ENCODE measurements at places on chromosomes 6 and 20.
A peak's percentile ranks its signal among the peaks of the same experiment; 100 is the strongest.

- DNase-seq: no peak
Observed at GRCh38 chr6:111176038-111176759, 88.9 kb downstream of the SLC16A10 start.

GRCh38 chr6:158938811-158939254 is 61.2 kb downstream of the RSPH3 start:
- DNase-seq: no peak

DNA sequence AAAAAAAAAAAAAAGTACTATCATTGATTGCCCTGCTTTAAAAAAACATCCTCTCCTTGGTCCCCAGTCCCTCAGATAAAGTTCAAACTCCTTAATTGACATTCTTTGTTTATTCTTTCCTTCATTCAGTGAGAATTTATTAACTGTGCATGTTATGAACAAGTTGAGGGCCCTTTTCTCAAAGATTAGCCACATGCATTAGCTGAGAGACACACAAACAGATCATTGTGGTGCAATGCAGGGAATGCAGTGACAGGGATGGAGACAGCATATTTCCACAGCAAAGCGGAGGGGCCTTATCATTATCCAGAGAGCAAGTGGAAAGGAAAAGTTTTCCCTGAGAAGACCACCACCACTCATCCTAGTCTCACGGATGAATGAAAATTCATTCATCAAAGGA is 21.9 kb upstream of the IPCEF1 start:
- no peak for DNase-seq

- DNase-seq: no peak
Observed at GRCh38 chr6:3523271-3523670, 66.4 kb upstream of the SLC22A23 start.

GRCh38 chr6:166653639-166653941 is 26.5 kb upstream of the RPS6KA2 start:
- no peak for DNase-seq

DNA sequence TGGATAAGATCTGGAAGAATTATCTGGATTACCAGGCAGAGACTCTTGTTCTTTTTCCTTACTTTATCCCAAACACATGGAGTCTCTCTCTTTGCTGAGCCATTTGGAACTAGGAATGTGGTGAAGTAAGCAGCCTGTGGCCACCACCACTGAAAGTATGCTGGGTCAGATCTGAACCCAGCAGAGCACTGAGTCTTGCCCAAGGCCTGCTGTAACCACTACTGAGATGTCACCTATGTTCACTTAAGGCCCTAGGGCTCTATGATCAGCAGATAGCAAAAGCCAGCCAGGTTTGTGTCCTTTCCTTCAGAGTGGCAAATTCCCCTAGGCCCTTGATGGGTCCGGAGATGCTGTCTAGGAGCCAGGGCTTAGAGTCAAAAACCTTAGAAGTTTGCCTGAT is 103.3 kb upstream of the PLN start:
- DNase-seq: no peak

GRCh38 chr6:43308101-43308989 is at the start of gene CRIP3:
CRIP3 (minus strand) TSS chr6:43308826; CDS start chr6:43308792, 34 bp downstream.
- no peak for DNase-seq

DNA sequence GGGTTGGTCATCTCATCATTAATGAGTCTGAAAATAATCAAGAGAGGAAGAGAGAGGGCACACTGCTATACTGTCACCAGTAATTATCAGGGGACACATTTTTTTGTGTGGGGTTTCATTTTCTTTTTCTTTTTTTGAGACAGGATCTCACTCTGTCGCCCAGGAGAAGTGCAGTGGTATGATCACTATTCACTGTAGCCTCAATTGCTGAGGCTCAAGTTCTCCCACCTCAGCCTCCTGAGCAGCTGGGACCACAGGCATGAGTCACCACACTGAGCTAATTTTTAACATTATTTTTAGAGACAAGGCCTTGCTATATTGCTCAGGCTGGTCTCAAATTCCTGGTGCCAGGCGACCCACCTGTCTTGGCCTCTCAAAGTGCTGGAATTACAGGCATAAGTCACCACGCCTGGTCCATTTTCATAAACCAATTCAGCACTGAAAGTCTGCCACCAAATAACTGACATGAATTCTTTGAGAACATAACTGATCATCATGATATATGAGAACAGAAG is 43.3 kb downstream of the EPHA7 start:
- DNase-seq: no peak

GRCh38 chr20:9276966-9277468 is 208.1 kb downstream of the PLCB4 start:
- no peak for DNase-seq

DNA sequence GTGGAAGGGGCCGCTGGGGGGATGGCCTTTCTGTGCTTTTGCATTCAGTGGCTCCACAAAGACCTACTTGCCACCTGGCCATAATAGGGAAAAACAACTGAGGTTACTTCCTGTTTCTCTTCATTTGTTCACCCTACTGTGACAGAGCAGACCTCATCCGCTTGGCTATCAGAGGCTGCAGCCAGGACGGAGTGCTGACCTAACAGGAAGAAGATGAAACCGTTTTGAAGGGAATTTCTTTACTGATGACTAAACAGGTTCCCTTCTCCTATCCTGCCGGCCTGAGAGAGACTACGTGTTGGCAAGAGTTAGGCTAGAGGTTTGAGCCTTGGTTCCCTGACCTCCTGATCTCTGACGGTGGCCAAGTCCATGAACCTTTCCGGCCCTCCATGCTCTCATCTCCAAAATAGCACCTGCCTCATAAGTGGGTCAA is 21.3 kb downstream of the PRR18 start:
- peak; percentile 76 for DNase-seq

DNA sequence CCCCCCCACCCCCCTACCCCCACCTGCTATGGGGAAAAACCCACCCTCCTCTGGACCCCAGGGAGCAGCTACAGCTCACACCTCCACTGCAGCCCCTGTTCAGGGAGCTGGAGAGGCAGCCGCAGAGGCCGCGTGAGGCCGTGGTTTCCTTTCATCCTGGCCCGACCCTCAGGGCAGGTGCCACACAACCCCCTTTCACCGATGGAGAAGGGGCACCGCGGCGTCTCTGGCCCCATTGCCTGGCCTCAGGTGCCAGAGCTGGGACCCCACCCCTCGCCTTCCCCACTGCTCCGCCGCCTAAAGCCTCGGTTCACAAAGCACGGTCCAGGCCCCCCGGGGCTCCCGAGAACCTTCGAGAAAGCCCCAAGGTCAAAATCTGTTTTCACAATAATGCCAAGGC is 11.8 kb upstream of the KCNQ2 start:
- DNase-seq: no peak

- no peak for DNase-seq
Observed at GRCh38 chr6:138307352-138307751, 70.4 kb upstream of the SMIM28 start.

DNA sequence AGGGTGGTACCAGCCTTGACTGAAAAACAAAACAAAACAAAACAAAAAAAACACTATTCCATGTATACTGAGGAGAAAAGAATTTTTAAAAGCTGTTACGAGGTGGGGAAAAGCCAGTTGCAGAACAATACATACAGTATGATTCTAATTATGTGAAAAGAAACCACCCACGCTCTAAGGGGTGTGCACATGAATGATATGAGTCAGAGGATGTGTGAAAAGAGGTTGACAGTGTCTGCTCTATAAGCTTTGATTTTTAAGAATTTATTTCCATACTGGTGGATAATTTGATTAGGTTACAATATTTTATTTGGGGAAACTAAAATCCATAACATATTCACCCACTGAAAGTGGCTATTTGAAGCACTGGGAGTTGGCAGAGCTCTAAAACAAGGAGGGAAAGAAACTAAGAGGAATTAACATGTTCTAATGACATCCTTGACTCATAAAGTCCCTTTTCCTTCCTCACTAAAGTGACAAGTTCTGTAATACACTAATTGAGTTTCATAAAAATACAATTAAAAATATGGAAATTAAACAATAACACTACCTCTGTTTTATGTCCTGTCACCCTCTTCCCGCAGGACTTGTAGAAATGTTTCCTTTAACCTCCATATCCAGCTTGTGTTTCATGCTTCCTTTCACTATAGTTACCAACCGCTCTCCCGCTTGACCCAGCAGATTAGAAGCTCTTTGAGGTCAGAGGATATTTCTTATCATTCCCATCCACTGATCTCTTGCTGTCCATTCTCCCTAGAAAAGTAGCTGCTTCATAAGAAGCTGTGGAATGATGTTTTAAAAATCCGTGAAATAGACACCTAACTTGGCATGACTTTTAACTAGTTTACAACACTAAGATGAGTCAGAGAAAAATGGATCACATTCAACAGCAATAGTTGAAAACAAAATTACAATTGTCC is 118.6 kb upstream of the CCDC28A start:
- peak; percentile 25 for DNase-seq

GRCh38 chr6:29603930-29604329 is 19.0 kb downstream of the OR2H2 start:
- no peak for DNase-seq

DNA sequence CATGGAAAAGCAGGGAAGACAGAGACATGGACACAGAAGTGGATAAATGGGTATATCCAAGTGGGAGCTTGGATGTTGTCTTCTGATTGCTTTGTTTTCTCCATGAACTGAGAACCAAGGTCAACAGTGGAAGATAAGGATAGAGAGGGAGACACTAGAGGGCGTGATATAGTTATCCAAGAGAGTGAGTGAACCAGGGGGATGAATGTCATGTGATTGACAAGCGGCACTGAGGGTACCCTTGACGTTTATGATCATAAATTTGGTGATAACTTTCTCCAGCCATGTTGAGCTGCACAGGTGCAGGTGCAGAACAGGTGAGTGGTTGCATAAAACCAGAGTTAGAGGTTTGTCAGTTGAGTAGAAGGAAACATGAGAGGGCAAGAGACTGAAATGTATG is 20.7 kb downstream of the EBF4 start:
- peak; percentile 41 for DNase-seq

DNA sequence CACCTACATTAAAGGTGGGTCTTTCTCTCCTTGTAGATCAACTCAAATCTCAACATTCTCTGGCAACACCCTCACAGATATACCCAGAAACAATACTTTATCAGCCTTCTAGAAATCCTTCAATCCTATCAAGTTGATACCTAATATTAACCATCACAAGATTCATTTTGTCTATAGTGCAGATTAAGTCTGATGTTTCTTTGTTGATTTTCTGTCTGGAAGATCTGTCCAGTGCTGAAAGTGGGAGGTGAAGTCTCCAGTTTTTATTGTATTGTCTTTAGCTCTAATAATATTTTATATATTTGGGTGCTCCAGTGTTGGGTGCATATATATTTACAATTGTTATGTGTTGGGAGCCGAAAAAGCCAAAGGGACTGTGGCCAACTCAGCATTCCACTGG is 493.9 kb upstream of the ADGRB3 start:
- no peak for DNase-seq

DNA sequence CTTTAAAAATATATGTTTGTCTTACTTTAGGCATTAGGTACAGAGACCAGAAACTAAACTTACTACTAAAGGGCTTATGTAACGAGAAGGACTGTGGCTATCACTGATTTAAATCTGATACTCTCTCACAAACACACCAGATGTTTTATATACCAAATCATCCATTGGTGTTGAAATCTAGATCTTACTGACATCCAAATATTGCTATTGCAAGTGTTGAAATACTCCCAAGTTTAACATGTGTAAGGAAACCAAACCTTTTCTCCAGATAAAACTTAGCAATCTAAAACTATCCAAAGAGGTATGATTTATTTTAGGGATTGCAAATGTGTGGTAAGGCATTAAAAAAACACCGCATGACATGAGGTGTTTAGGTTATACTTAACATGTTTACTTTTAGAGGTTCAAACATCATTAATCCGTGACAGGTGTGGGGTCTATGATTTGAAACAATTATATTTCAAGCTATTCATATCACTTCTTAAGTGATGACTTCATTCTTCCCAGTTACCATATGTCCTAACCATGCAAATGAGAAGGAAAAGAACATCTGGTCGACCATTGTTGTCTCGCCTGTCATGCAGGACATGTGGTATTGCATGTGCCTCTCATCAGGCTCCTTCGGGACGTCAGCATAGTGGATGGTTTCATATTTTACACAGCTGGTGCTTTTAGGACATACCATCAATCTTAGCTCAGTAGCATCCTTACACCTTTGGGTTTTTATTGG is 168.3 kb upstream of the SPACA1 start:
- no peak for DNase-seq

DNA sequence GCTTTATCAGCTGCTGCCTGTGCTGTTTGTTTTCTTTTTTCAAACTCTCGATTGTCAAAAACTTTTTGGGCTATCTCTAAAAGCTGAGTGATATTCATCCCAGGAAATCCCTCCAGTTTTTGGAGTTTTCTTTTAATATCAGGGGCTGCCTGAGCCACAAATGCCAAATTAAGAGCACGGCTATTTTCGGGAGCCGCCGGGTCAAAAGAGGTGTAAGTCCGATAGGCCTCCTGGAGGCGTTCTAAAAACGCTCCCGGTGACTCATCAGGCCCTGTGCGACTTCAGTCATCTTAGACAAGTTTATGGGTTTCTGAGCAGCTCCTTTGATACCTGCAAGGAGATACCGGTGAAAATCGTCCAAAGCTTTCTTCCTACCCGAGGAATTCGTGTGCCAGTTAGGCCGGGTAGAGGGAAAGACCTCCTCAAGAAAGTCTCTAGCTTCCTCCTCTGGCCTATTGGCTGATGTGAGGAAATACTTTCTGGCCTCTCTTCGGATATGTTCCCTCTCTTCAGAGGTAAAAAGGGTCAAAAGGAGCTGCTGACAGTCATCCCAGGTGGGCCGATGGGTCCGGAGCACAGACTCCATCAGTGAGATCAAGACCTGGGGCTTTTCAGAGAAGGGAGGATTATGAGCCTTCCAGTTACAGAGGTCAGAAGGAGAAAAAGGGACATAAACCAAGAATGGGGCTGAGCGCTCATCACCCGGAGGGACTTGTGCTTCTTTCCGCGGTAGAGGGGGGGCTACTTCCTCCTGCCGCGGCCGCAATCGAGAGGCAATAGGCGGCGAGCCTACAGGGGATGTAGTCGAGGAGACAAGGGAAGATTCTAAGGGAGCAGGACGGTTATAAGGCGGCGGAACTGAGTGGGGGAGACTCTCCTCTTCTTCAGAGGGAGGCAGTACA is 151.1 kb downstream of the TRIM27 start:
- no peak for DNase-seq

DNA sequence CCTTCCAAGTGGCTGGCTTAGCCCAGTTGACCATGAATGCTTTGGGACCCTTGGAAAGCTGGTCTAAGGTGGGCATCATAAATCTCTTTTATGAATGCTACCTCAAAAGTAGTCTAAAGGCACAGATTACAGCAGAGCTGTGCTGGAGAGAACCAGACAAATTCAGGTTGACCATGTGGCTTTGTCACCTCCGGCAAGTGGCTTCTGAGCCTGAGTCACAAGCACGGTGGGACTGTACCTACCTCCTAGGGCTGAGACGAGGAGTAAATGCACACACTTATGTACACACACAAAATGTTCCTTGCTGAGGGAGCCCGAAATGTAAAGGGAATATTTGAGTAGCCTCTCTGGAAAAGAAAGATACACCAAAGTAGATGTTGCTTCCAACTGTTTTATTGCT is 155.9 kb downstream of the NFATC2 start:
- DNase-seq: no peak

DNA sequence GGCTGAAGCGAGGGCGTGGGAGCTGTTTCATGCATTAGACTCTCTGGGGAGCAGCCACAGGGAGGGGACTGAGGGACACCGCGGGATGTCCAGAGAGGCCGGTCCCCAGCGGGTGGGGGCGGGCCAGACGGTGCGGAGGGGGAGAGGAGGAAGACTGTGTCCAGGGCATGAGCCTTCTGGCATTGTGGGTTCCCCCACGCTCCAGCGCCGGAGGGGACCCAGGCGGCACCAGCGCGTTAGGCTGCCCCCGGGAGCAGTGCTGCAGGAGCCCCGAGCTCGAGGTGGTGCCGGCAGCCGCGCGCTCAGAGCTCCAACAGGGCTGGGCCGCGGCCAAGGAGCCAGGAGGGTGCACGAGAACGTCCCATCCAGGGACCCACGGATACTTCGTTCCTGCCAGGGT is 14.4 kb downstream of the SLC22A3 start:
- DNase-seq: no peak

- DNase-seq: no peak
Observed at GRCh38 chr6:136510782-136511181, 39.4 kb downstream of the MAP7 start.
